DMS53 (cell line): ENCODE measurements at places on chromosomes 5 and 9.
A peak's percentile ranks its signal among the peaks of the same experiment; 100 is the strongest.

DNA sequence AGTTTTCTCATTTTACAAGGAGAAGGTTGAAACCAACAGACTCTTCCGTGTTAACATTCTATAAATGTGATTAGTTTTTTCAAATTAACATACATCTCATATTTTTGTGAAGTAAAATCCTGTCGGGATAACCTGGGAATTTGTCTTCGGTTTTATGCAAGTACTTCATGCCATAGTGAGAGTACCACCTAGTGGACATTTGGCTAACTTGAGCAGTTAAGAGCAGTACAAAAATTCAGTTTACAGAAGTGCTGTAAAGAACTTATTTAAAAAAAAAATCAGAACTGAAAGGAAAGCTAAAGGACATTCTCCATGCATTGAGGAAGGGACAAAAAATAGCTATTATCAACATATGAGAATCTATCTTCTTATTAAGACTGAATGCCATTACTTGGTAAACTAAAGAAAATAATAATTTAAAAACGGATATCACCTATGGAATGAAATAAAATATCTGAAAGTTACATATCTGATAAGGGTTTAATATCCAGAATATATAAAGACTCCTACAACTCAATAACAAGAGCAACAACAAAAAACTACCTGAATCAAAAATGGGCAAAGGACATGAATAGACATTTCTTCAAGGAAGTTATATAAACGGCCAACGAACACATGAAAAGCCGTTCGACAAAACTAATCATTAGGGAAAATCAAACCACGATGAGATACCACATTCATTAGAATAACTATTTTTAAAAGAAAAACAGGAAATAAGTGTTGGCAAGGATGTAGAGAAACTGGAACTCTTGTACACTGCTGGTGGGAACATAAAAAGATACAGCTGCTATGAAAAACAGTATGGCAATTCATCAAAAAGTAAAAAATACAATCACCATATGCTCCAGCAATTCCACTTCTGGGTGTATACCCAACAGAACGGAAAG is 117.0 kb upstream of the GNA14 start:
- peak; percentile 70 for DNase-seq

DNA sequence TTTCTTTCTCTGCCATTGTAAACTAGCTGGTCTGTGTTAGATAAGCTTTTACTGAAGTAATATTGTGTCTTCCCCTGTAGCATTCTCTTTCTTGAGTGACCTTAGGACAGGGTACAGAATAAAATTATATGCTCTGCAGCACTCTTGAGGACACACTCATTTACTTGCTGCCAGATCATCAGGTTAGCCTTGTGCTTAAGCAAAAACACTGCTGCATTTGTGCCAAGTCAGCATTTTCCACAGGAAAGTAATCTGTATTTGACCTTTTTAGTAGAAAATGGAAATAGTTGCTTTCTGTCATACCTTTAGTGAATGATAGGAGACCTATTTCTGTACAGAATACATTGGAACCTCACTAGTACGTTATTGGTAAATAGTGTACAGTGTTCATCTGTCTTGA is 54.2 kb downstream of the LMNB1 start:
- no peak for DNase-seq

GRCh38 chr5:163596608-163597315 is 91.3 kb downstream of the MAT2B start:
- no peak for DNase-seq

- DNase-seq, result peak; percentile 85
Measured at GRCh38 chr5:42992088-42992879, 47.8 kb downstream of the ANXA2R start.

DNA sequence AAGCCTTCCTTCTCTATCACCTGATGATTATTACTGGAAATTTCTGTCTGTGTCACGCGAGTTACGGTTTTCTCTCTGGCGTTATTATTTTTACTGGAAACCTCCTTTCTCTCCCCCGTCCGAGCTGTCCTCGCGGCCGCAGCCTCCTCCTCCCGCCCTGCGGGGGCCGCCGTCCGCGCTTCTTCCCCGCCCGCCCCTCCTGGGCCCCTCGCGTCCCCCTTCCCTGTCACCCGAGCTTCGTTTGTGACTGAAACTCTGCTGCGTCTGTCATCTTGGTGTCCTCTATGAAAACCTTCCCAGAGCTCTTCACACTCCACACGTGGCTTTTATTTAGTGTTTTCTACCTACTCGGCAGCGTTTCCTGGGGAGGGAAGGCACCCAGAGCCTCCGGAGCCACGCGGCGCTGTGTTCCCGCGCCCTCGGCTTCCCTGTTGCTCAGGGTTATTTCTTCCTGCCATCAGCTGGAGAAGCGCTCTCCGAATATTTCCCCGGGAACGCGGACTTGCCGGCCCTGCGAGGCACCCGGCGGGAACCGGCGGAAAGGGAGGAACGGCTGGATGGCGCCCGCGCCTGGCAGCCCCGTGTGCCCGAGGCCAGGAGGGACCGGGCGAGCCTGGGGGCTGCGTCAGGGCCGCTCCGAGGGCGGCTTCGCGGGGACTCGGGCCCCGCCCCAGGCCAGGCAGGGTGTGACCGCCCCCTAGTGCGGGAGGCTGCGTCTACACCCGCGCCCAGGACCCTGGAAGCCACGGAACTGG is 33.9 kb downstream of the TRIP13 start:
- DNase-seq, result no peak

GRCh38 chr9:93613791-93614190 is 37.4 kb downstream of the PHF2 start:
- no peak for DNase-seq

GRCh38 chr5:5145651-5146529 is 5.8 kb downstream of the ADAMTS16 start:
- no peak for DNase-seq

- DNase-seq, result peak; percentile 65
Measured at GRCh38 chr9:136370687-136371532, 2.6 kb downstream of the CARD9 start.

- no peak for DNase-seq
Measured at GRCh38 chr5:24135536-24135935, 509.2 kb downstream of the CDH10 start.

DNA sequence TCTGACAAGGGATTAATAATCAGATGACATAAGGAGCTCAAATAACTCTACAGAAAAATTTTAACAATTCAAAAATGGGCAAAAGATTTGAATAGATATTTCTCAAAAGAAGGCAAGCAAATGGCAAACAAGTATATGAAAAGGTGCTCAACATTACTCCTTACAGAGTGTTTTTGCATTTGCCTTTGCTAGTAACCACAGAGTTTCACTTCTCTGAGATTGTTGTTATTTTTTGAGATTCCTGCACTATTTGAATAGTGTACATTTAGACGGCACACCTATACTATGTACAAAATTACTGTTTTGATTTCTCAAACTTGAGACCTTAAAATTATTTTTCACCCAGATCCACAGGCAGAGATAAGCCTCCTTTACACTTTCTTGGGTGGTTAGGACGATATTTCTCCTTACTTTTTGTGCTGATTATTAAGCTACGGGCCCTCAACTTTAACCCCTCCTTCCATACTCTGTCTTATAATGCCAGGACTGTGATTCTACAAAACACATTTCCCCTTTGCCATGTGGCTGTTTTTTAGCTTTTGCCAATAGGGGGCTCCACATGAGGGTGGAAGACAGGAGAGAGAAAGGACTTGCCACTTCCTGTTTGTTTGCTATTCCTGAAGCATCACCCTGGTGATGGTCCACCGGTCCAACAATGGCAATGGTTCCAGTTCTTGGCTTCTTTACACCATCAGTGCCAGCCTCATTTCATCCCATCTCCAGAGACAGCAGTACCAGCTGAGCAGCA is 65.0 kb upstream of the DAP start:
- peak; percentile 60 for DNase-seq

- DNase-seq, result no peak
Measured at GRCh38 chr9:87710443-87710842, 15.5 kb upstream of the CTSL start.

- DNase-seq, result peak; percentile 96
Measured at GRCh38 chr5:15009420-15009819, 137.8 kb upstream of the ANKH start.

DNA sequence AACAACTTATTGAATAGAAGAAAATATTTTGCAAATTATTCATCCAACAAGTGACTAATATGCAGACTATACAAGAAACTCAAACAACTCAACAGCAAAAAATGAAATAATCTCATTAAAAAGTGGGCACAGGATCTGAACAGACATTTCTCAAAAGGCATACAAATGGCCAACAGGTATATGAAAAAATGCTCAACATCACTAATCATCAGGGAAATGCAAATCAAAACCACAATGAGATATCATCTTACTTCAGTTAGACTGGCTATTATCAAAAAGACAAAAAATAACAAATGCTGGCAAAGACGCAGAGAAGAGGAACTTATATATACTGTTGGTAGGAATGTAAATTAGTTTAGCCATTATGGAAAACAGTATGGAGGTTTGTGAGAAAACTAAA is 1.8 kb upstream of the AMACR start:
- no peak for DNase-seq

DNA sequence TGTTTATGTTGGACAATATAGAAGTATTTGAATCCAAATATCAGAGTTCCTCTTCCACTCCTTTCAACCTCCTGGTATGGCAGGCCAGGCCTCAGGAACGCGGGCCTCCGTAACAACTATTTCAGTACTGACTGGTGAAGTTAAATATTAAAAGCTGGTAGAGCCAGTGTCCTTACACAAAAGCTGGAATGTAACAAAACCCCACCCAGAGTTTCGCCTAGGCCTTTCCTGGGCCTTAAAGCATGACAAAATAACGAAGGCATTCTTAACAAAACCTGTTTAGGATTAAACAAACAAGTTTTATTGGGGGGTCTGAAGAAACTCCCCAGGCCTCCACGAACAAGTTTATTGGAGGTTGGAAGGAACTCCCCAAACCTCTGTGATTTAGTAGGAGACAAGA is 61.6 kb upstream of the GNE start:
- DNase-seq, result no peak

DNA sequence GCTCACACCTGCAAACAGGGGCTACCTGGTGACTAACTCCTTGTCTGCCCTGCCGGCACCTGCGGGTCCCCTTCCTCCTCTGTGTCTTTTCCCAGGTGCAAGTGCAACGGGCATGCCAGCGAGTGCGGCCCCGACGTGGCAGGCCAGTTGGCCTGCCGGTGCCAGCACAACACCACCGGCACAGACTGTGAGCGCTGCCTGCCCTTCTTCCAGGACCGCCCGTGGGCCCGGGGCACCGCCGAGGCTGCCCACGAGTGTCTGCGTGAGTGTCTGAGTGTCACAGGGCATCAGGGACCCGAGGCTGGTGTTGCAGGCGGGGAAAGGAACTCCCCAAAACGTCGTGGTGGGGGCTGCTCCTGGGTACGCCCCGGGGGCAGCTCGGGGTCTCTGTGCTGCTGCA is 27.1 kb downstream of the LAMC3 start:
- no peak for DNase-seq

DNA sequence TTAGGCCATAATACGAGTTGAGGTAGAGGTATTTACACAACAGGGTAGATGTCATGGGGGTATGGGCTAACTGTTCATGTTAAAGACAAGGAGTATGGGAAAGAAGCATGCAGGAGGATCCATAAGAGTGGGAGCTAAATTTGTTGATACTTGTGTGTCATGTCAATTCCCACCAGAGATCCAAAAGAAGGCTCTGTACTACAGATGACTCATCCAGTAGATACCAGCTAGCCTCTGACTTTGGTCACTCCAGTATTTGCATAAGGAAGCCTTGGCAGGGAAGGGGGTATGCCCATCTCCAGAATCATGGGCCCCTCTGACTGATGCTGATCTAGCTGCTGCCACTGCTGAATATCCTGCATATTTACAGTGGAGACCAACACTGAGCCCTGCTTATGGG is 743.7 kb upstream of the GRAMD2B start:
- DNase-seq, result peak; percentile 49

- no peak for DNase-seq
Measured at GRCh38 chr9:27157736-27158135, 48.7 kb downstream of the TEK start.

GRCh38 chr5:96651948-96652753 is 10.0 kb upstream of the CAST start:
- DNase-seq, result peak; percentile 52
